ENCODE measurements at places on chromosomes 2 and 18. TPM values are rescaled to one million over a fixed set of nuclear protein-coding genes. Genes with fewer than 3 reads are reported as not detected.

The OXER1 gene
- total RNA-seq = 0.72 TPM

DNA sequence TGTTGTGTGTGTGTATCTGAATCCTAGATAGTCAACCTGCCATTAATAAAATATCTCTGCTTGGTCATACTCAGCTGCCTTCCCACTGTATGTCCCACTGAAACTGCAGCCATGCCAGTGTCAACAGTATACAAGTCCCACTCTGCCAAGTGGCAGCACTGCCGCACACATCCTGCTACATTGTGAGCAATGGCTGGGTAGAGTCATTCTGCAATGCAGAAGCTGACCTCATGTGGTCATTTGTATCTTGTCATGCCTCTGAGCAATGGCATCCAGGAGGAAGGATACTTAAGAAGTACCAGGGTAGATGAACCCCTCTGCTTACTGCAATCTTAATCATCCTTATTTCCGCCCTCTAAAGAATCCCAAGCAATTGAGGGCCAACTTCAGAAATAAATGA lies 302.2 kb upstream of the DDX18 start:
- H3K27me3 ChIP-seq = no peaks in the 10 kb centered on the region
- H3K4me3 ChIP-seq = no peak overlapping the region
- no peak overlapping the region for H3K27ac ChIP-seq
- no peaks in the 10 kb centered on the region for H3K36me3 ChIP-seq
- no peaks in the 10 kb centered on the region for H3K4me1 ChIP-seq

DNA sequence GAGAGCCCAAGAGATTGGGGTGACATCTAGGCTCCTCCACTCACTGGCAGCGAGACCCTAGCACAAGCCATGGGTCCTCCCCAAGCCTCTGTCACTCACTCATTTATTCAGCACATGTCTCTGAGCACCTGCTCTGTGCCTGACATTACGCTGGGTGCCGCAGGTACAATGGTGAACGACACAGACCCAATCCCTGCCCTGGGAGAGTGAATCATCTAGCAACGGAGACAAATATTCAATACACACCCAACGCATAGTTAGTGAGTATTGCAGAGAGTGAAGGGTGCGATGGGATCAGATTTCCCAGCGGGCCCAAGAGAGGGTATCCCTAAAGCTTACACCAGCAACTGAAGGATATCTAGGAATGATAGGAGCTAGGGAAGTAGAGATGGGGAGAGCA lies 45.5 kb downstream of the ZFP36L2 start:
- H3K4me3 ChIP-seq = no peak overlapping the region
- DNase-seq = no peak
- H3K36me3 ChIP-seq = no peaks in the 10 kb centered on the region
- no peak overlapping the region for H3K27ac ChIP-seq
- no peaks in the 10 kb centered on the region for H3K27me3 ChIP-seq
- peaks cover 14% of the 10 kb centered on the region for H3K4me1 ChIP-seq

- DNase-seq = no peak
- H3K27ac ChIP-seq = no peak overlapping the region
- no peak overlapping the region for H3K4me3 ChIP-seq
- no peaks in the 10 kb centered on the region for H3K4me1 ChIP-seq
- no peaks in the 10 kb centered on the region for H3K27me3 ChIP-seq
- no peaks in the 10 kb centered on the region for H3K36me3 ChIP-seq
These were observed 63.9 kb downstream of the CD226 start for GRCh38 chr18:69883781-69884180.

The TUBB8B gene
- total RNA-seq = not detected

The RBKS gene
- 5.9 TPM for total RNA-seq

DNA sequence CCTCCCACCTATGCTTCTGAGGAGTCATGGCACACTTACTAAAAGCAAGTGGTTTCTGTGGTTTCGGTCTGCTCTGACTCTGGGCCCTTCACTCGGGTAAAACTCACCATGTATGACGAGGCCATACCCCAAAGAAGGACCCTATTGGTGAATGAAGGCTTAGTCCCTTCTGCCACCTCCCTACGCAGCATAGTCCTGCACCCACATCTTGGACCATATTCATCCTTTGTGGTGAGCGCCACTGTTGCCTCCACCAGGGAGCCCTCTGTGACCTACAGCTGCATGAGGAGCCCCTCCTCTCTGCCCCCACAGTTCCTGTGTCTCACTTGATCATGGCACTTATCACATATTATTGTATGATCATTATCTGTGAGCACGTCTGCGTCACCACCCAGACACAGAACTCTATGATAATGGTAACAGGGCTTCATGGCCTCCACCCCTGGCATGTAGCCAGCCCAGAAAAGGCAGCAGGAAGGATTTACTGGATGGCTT lies 113.3 kb downstream of the TFCP2L1 start:
- no peak for DNase-seq
- H3K4me1 ChIP-seq = peaks cover 7% of the 10 kb centered on the region
- no peaks in the 10 kb centered on the region for H3K36me3 ChIP-seq

DNA sequence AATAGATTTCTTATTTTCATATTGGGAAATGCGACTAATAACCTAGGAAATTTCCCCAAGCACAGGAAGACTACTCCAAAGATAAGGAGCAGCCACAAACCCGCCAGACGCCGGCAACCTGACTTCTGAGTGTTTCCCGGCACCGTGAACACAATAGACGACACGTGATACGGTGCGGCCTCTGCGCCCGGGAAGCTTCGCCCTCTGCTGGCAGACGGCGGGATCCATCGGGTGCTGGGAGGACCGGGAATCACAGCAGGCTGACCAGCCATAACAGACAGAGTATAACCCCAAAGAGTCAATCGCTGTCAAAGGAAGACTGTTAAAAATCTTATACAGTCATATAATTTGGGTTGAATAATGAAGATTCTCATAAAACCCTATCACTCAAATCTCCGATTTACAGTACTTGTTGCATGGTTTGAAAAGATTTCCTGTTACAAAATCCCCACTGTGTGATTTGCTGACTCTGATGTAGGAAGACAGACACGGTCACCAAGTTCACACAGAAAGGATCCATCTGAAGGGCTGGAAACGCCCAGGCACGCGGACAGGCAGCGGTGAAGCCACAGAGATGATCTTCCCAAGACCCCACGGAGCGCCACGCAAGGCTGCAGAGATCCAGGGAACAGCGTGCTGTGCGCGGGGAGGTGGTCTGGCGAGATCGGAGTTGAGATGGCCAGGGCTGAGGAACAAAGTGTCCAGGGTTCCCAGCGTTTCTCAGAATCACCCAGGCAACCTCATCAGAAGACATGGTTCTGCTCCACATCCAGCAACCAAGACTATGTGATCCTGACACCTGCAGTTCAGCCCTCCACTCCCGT lies 73.8 kb downstream of the EIPR1 start:
- no peaks in the 10 kb centered on the region for H3K27me3 ChIP-seq
- H3K27ac ChIP-seq = no peak overlapping the region
- no peaks in the 10 kb centered on the region for H3K36me3 ChIP-seq
- peak overlapping the region; percentile 18 for H3K4me3 ChIP-seq

The VIT gene
- total RNA-seq = 6.8 TPM

DNA sequence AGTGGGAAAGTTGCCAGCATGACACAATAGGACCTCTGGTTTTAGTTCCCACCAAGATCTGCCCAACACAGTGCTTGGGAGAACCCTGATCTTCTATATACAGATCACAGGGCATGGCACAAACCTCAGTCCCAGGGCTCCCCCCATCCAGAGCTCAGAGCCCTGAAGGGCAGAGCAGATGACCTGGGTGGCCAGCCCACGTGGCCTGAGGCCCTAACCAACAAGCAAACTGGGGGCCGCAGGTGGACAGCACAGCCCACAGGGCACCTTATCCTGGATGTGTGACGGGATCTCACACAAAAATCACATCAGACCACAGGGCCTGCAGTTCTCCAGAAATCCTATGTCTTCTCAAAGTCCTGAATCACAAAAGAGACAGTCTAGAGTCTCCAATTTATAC lies 34.7 kb downstream of the CRACDL start:
- no peak overlapping the region for H3K4me3 ChIP-seq
- no peaks in the 10 kb centered on the region for H3K36me3 ChIP-seq
- H3K27ac ChIP-seq = no peak overlapping the region
- H3K27me3 ChIP-seq = no peaks in the 10 kb centered on the region
- no peak for DNase-seq

- peak overlapping the region; percentile 96 for H3K27ac ChIP-seq
- no peaks in the 10 kb centered on the region for H3K36me3 ChIP-seq
- H3K4me3 ChIP-seq = no peak overlapping the region
- peaks cover 74% of the 10 kb centered on the region for H3K4me1 ChIP-seq
- DNase-seq = no peak
These were observed 5.1 kb downstream of the SPTBN1 start for GRCh38 chr2:54461261-54461660.

GRCh38 chr2:41720331-41721251 lies 327.2 kb upstream of the PKDCC start:
- H3K4me1 ChIP-seq = no peaks in the 10 kb centered on the region
- no peaks in the 10 kb centered on the region for H3K27me3 ChIP-seq
- no peak for DNase-seq
- H3K36me3 ChIP-seq = no peaks in the 10 kb centered on the region
- no peak overlapping the region for H3K4me3 ChIP-seq
- H3K27ac ChIP-seq = peak overlapping the region; percentile 49

- H3K4me3 ChIP-seq = no peak overlapping the region
- DNase-seq = no peak
- H3K27me3 ChIP-seq = peaks cover 3% of the 10 kb centered on the region
- peaks cover 18% of the 10 kb centered on the region for H3K4me1 ChIP-seq
- no peak overlapping the region for H3K27ac ChIP-seq
These were observed 44.2 kb downstream of the LYPD6B start for GRCh38 chr2:149082735-149083134.

GRCh38 chr2:205267323-205267722 lies 415.0 kb upstream of the NRP2 start:
- no peak overlapping the region for H3K4me3 ChIP-seq
- H3K27ac ChIP-seq = no peak overlapping the region
- H3K36me3 ChIP-seq = no peaks in the 10 kb centered on the region
- no peak for DNase-seq
- H3K4me1 ChIP-seq = no peaks in the 10 kb centered on the region

GRCh38 chr2:216574046-216574445 lies 59.2 kb upstream of the IGFBP2 start:
- no peaks in the 10 kb centered on the region for H3K27me3 ChIP-seq
- DNase-seq = no peak
- H3K4me3 ChIP-seq = no peak overlapping the region
- peak overlapping the region; percentile 86 for H3K27ac ChIP-seq
- H3K4me1 ChIP-seq = peaks cover 25% of the 10 kb centered on the region

DNA sequence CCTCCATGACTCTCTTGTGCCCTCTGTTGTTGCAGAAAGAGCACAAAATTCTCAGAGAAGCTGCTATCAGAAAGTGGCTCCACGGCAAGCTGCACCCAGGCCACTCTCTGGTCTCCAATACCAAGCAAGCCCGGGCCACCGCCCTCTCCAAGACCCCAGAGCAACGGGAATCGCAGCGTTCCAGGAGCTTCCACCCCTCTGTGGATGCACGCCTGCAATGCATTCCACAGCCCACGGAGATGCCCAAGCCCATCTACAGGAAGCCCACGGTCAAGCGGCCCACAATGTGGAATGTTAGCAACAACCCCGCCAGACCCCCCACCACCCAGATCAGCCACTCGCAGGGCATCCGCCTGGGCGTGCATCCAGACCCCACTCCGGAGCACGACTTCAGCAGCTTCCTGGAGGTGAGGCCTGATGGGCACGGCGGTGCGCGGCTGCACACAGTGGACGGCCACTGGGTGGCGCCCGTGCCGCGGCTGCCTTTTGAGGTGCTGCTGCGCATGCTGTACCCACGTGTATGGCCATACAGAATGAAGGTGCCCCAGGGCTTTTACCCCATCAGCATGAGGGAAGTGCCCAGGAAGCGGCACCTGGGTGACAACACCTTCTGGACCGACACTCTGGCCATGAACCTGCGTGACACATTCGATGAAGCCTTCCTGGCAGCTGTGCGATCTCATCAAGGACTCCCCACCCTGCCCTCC lies 6.3 kb downstream of the ANKRD53 start:
- H3K27me3 ChIP-seq = no peaks in the 10 kb centered on the region
- DNase-seq = peak; percentile 60
- H3K36me3 ChIP-seq = peaks cover 42% of the 10 kb centered on the region
- H3K4me3 ChIP-seq = no peak overlapping the region
- peaks cover 5% of the 10 kb centered on the region for H3K4me1 ChIP-seq

DNA sequence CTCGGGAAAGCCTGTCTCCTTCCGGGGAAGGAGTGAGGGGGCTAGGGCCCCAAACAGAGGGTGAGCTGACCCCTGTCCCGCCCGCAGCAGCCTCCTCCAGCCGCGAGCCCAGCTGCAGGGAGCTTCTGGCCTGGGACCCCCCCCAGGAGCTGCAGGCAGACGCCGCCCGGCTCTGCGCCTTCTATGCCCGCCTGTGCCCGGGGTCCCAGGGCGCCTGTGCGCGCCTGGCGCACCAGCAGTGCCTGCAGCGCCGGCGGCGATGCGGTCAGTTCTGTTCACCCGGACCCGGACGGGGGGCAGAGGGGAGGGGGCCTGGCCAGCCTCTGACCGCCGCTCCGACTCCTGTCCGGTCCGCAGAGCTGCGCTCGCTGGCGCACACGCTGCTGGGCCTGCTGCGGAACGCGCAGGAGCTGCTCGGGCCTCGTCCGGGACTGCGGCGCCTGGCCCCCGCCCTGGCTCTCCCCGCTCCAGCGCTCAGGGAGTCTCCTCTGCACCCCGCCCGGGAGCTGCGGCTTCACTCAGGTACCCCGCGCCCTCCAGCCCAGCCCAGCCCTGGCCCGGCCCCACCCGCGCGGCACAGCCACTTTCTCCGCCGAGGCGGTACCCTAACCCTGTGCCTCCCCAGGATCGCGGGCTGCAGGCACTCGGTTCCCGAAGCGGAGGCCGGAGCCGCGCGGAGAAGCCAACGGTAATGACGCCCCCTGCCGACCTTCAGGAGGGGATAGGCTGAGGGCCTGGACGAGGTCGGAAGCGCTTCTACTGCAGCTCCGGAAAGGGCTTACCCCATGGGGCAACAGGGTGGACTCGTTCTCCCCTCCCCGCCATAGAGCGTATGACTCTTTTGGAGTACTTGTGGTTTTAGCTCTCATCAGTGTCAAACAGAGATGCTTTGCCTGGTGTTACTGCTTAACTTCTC lies 2.0 kb upstream of the CHRND start:
- DNase-seq = no peak
- peak overlapping the region; percentile 25 for H3K4me3 ChIP-seq
- H3K4me1 ChIP-seq = peaks cover 36% of the 10 kb centered on the region
- peaks cover 63% of the 10 kb centered on the region for H3K27me3 ChIP-seq
- H3K27ac ChIP-seq = no peak overlapping the region

DNA sequence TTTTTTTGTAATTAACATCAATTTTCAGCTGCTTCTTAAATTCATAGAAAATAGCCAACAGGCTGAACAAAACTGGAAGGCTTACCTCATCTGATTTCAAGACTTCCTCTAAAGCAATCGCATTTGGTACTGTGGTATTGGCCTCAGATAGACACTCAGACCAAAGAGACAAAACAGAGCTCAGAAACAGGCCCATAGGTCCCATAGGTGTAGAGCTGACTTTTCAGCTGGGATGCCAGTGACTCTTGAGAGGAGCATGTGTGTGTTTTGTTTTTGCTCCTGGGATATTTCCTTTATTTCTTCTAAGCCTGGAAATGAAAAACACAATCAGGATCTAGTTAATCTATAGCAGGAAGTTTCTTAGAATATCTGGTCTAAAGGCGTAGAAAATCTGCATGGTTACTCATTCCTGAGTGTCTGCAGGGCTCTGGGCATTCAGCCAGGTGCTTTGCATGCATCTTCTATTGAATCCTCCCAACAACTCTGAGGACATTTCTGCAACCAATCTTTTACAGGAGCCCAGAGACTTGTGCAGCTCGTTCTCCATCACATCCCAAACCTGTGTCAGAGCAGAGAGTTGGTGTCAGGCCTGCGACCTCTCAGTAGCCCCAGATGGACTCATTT lies 190.8 kb downstream of the RTP5 start:
- DNase-seq = no peak
- H3K27ac ChIP-seq = no peak overlapping the region
- H3K36me3 ChIP-seq = no peaks in the 10 kb centered on the region

All from heart right ventricle (tissue), 16 donors.